ENCODE measurements at places on chromosomes 1 and 21.

DNA sequence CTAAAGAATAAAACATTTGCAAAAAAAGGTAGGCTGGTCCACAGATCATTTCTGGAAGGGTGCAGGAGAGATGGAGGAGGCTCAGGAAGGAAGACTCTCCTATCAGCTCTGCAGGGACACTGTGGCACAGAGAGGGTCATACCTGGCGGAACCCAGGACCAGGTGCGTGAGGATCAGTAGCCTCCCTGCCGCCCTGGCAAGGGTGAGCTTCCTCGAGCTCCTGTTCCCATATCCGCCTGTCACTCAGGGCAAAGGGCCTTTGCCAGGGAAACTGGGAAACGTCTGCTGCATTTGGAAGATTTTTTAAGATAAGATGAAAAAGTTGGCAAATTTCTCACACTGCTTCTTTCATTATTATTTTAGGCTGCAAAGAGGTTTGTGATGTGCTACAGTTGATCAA is 112.1 kb upstream of the TIAM1 start:
- no peak for DNase-seq

DNA sequence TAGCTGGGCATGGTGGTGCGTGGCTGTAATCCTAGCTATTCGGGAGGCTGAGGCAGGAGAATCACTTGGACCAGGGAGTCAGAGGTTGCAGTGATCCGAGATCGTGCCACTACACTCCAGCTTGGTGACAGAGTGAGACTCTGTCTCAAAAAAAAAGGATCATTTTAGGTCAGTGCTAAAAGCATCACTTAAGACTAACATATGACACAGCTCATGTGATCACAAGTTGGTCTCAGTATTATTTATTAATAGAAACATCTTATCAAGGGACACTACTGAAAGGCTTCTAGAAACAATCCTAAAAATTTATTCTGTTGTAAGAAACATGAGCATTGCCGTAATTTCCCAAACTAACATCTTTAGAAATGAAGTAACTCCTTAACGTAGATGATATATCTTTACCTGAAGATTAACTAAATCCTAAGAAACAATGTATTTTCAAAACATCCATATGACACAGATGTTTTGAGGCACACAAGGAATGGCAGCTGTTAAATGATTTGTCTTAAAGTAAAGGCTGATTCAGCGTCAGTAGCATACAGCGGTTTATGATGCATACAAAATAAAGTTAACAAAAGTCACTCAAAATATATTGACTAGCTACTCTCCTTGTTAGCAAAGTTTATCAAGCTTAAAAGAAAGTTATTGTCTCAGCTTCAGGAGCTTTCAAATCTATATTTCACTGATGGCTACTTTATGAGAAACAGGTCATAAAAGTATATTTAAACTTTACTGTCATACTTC is 2.6 kb downstream of the NIBAN1 start:
- no peak for DNase-seq

- peak; percentile 90 for DNase-seq
Measured at GRCh38 chr1:35505911-35506798, 51.0 kb downstream of the KIAA0319L start.

DNA sequence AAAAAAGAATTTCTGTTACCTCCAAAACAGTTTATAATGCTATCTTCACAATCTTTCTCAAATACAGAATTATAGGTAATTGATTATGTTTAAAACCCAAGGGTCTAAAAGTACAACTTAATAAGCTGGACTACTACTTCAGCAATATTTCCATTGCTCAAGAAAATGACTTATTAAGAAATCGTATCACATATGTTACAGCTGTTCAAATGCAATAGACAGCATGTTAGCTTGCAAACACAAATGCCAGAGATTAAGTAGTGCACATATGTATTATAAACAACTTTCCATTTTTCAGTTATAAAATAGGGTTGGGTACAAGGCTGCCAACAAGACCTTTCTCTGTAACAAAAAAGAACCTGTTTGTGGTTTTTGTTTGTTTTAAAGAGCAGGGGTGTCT is 211.0 kb upstream of the DMRTA2 start:
- no peak for DNase-seq

- peak; percentile 55 for DNase-seq
Measured at GRCh38 chr1:24506691-24507381, 4.2 kb downstream of the RCAN3 start.

DNA sequence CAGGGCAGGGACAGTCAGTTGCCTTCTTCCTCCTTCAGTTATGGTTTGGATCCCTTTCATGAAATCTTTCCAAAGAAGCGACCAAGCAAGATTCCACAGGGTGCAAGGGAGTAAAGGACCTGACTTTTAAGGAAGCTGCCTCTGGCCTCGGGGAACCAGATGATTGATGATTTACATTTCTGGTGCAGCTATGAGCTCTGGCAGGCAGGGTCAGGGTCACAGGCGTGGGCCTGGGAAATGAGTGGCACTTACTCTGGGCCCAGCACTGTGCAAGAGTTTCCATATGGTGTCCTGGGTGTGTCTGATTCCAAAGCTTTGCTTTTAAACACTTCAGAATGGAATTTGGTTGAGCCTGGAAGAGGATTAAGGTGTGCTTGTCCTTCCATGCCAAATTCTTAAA is 7.2 kb upstream of the CRABP2 start:
- no peak for DNase-seq

GRCh38 chr1:93573940-93574469 is 107.6 kb downstream of the BCAR3 start:
- DNase-seq: no peak

DNA sequence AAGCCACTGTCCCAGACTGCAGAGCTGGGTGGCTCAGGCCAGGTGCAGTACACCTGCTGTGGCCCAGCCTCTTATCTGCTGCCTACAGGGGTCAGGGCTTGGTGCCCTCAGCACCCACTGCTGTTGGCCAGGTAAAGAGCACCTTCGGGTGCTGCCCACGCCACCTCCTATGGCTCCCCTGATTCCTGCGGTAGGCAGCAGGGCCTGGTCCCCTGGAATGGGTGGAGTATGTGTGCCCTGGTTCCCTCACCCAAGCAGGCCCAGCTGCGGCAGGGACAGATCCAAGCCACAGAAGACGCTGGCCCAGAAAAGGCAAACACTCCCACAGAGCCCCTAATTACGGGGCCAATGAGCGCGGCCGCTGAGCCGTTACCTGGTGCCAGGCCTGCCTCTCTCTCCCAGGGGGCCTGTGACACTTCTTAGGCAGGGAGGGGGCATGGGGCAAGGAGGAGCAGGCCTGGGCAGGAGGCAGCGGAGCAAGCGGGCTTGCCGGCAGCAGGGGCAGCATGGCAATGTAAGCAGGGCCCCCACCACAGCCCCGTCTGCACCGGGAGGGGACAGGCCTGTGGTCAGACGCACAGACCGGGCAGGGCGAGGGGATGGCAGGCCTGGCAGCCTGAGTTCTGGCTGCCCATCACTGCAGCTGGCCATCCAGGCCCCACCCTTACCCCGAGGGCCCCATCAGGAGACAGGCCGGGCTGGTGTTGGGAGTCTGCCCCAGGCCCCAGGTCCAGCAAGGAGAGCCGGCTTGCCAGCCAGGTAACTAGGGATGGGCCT is 19.0 kb downstream of the ESPN start:
- DNase-seq: no peak

DNA sequence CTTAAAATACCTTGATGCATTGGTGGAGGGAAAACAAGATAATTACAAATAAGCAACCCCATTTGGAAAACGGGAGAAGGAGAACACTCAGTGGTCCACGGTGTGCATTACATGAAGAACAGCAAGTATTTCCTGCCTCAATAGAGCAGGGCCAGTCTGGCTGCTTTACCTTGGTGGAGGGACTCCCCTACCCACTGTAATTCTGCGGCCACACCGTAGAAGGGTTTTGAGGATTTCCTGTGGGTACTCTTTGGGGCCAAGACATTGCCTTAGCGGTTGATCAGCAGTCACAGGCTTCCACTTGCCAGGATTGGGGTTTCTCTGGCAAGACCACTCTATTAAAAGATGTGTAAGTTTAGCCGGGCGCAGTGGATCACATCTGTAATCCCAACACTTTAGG is 16.3 kb upstream of the TMEM54 start:
- no peak for DNase-seq

DNA sequence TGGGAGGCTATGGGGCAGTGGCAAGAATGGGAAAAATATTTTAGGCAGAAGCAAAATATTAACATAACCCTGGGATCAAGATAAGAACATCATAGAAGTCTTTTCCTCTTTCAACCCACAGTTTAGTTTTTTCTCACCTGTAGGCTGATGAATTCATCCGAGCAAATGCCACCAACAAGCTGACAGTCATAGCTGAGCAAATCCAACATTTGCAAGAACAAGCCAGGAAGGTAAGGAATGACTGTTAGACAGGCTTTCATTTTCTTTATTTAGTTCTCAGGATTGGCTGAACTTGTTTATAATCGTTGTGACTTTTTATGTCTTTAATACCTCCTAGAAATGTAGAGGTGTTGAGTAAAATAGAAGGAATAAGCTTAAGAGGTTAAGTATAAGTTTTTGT is 6.4 kb downstream of the C1orf50 start:
- no peak for DNase-seq

- DNase-seq: no peak
Measured at GRCh38 chr21:44955141-44955797, 15.4 kb downstream of the SLX9 start.

DNA sequence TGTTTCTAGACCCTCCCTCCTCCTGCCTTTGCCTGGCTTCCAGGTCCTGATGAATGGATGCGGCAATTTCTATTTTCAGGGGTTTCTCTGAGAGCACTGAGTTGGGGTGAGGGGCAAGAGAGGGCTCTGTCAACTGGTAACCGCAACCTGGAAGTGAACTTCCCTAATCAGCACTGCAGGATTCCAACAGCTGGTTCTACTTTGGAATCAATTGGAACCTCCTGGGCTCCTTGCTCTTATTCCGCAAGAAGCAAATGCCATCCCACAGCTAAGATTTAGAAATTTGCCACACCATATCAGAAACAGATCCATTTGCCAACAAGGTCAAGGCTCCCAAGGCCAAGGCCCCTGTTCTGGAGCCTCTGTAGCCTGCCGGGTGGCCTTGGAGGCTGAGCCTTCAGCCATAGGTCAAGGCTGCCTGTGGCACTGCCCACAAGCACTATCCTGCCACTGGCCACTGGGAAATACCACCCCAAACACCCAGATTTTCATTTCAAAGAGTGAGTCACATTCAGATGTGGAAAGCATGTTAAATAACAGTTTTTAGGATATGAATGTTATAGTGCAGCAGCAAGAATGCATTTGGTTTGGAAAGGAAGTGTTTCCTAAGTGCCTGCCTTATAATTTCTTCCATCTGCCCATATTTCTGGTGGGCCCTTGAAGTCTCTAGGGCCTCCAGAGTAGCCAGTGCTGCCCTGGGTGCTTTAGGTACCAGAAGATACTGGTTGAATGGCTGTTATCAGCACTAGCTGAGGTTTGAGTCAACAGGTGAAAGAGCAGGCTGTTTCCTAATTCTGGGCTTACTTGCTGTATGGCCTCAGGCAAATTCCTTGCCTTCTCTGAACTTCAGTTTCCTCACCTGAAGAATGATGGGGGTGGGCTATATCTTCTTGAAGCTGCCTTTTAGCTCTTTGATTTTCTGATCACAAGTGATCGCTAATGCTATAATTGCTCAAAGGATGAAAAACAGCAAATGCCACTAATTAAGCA is 56.3 kb upstream of the JUN start:
- no peak for DNase-seq

GRCh38 chr1:82849460-82849859 is 1048.7 kb downstream of the ADGRL2 start:
- DNase-seq: no peak

DNA sequence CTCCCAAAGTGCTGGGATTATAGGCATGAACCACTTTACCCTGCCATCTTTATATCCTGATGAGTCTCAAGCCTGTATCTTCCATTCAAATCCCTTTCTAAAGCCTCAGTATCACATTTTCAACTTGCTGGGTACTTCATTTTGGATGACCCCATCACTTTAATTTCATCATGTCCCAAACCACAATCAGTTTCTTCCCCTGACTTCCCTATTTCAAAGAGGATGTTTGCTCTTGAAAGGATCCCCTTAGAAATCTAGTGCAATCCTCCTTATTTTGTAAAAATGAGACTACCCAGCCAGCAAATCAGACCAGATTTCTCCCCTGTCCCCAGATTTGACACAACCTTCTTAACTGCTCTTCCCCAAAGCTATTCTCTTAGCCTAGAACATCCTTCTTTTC is 7.0 kb upstream of the TRIT1 start:
- no peak for DNase-seq

DNA sequence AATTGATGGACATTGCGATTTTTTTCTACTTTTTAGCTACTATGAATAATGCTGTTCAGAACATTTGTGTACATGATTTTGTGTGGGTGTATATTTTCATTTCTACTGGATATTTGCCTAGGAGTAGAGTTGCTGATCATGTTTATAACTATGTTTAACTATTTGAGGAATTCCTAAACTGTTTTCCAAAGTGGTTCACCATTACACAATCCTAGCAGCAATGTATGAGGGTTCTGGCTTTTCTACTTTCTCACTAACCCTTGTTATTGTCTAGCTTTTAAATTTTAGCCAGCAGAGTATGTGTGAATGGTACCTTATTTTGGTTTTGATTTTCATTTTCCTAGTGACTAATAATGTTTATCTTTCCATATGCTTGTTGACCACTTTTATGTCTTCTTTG is 86.2 kb downstream of the ATG4C start:
- no peak for DNase-seq

- DNase-seq: no peak
Measured at GRCh38 chr1:14138687-14139086, 438.7 kb downstream of the PRDM2 start.

DNA sequence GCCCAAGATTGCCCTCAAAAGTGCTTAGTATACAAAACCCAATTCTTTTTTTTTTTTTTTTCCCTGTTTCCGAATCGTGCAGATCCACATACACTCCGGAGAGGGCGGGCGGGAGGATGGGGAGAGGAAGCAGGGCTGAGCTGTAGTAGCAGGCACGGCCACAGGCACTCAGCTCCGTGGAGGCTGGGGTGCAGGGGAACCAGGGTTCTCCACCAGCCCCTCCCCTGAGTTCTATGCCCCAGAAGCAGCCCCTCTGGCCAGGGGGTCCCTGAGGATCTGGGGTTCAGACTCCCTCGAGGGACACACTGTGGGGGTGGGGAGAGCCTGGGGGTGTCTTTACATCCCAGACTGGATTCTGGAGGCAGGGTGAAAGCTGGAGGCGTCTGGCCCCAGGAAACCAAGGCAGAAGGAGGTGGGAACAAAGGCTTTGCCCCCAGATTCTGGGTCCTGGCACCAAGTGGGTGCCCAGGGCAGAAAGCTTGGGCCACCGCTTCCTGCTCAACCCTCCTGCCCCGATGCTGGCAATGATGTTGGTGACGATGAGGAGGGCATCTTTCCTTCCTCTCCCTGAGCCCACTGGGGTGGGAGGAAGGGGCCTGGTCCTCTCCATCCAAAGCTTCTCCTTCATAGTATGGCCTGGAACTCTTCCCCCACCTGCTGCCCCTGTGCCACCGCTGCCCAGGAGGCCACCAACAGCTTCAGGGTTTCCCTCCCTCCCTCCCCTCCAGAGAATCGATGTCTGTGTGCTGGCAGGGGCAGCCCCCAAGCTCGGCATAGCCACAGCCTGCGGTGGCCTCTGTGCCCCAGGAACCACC is 106.4 kb upstream of the TARDBP start:
- no peak for DNase-seq

DNA sequence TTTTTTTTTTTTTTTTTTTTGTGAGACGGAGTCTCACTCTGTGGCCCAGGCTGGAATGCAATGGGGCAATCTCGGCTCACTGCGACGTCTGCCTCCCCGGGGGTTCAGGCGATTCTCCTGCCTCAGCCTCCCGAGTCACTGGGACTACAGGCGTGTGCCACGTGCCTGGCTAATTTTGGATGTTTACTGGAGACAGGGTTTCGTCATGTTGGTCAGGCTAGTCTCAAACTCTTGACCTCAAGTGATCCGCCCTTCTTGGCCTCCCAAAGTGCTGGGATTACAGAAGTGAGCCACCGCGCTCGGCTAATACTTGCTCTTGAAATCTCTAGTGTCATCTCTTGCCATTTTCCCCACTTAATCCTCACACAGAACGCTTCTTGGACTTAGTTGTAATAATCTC is 1.1 kb upstream of the SYCP1 start:
- no peak for DNase-seq
